ENCODE measurements at places on chromosomes 2 and 18.

GRCh38 chr2:5683471-5683870 is 8.7 kb upstream of the SOX11 start:
- DNase-seq: no peak

GRCh38 chr2:221895366-221896121 is 323.4 kb upstream of the EPHA4 start:
- no peak for DNase-seq

GRCh38 chr2:207289295-207290018 is 123.7 kb upstream of the KLF7 start:
- no peak for DNase-seq

DNA sequence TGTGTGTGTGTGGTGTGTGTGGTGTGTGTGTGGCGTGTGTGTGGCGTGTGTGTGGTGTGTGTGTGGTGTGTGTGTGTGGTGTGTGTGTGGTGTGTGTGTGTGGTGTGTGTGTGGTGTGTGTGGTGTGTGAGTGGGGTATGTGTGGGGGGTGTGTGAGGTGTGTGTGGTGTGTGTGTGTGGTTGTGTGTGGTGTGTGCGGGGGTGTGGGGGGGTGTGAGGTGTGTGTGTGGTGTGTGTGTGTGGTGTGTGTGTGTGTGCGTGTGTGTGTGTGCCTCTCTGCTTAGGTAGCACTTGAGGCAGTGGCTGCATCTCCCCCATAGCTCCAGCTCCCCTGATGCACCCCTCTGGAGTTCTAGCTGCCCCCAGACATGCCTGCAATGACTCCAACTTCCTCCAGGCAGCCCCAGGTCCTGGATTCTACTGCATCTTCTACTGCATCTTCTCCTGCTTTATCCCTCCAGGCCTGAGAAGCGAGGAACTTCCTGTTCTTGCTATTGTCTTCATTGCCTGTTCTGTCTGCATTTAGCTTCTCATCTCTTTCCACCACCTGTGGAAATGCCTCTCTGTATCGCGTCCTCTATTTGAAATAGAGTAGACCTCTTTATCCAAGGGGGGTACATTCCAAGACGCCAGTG is 22.2 kb upstream of the MLPH start:
- no peak for DNase-seq

DNA sequence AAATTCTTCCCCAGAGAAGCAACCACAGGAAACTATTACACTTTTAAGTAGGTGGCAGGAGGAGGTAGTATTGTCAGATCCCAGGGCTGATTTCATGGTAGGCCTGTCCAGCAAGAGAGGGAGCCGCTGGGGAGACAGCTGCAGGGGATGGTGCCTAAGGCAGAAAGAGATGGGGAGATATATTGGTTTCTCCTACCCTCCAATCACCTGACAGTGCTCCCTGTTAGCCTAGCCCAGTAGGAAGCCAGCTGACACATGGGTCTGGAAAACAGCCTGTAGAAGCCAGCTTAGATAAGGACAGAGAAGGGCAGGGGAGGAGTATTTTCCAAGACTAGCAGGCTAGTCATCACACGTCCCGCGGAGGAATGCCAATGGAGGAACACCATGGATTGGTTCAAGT is 8.2 kb upstream of the SPOPL start:
- DNase-seq: no peak

DNA sequence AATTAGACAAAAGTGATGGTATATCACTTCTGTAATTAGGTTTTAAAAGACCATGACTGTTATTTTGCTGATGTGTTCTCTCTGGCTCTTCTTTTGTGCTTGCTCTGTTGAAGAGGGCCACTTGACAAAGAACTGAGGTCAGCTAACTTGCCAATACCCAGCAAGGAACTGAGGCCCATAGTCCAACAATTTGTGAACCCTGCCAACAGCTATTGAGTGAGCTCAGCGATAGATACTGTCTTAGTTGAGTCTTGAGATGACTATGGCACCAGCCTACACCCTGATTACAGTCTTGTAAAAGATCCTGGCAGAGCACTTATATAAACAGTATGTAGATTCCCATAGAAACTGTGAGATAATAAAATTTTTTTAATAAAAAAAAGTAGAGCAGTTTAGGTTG is 103.0 kb downstream of the BMPR2 start:
- no peak for DNase-seq

DNA sequence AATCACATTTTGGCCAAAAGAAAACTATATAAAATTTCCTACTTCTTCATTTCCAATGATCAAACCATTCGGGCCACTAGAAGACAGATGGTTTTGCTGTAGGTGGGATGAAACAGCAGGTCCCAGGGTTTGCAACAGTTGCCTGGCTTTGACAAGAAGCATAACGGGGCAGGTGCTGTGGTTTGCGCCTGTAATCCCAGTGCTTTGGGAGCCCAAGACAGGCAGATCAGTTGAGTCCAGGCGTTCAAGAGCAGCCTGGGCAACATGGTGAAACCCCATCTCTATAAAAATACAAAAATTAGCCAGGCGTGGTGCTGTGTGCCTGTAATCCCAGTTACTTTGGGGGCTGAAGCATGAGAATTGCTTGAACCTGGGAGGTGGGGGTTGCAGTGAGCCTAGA is 81.4 kb upstream of the XPO1 start:
- no peak for DNase-seq

- DNase-seq: no peak
Observed at GRCh38 chr2:121796239-121796638, 40.8 kb downstream of the TSN start.

- no peak for DNase-seq
Observed at GRCh38 chr2:182655750-182656149, 60.3 kb upstream of the DNAJC10 start.

DNA sequence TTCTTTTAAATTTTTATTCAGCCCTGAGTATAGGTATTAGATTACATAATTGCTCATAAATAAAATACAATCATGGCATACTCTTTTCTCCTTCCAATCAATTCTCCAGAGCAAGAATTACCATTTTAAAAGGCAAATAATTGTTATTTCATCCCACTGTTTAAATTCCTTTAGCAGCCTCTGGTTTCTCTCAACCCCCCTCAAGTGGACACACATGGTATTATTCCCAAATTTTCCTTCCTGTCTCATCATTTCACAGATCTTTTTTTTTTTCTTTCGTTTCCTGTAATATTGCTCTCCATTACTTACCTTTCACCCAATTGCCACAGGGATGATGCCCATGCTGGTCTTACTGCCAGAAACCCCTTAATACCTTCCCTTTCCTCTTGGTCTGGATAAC is 385.2 kb downstream of the RIT2 start:
- DNase-seq: no peak

- DNase-seq: no peak
Observed at GRCh38 chr18:1408376-1408775, 503.7 kb downstream of the ADCYAP1 start.

GRCh38 chr2:204321910-204322751 is 223.1 kb upstream of the PARD3B start:
- DNase-seq: no peak

- DNase-seq: no peak
Observed at GRCh38 chr2:215540658-215541057, 104.8 kb upstream of the FN1 start.

DNA sequence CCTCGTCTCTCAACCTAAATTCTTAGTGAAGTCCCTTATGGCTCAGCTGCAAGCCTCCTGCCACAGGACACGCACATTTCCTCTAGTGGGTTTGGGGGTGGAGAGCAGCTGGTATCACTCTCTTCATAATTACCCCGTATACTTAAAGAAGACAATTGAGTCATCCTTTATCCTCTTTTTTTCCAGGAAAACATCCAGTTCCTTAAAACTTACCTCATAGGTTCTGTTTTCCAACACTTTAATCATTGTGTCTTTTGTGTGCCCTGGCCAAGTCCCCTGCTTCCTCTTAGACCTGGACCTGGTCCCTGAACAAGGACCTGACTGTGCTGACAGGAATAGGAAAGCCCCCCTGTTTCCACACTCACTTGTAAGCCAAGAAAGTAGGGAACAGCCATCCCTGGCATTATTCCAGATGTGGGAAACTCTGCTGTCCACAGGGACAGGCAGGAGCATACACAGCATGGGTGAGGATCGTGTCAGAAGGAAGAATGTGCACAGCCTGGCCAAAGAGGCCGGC is 42.3 kb upstream of the MYO1B start:
- no peak for DNase-seq
